Heart left ventricle (tissue), 16 donors: ENCODE measurements at places on chromosomes 4 and X. TPM values are rescaled to one million over a fixed set of nuclear protein-coding genes. Genes with fewer than 3 reads are reported as not detected.

GRCh38 chrX:16882169-16882568 is 12.0 kb upstream of the RBBP7 start:
- H3K4me3 ChIP-seq = peak overlapping the region; percentile 61
- peaks cover 4% of the 10 kb centered on the region for H3K4me1 ChIP-seq
- no peaks in the 10 kb centered on the region for H3K36me3 ChIP-seq
- DNase-seq = no peak

Gene SLC34A2
- total RNA-seq = not detected

GRCh38 chr4:143026459-143027170 is 158.1 kb upstream of the USP38 start:
- no peaks in the 10 kb centered on the region for H3K4me1 ChIP-seq
- no peaks in the 10 kb centered on the region for H3K27me3 ChIP-seq
- no peaks in the 10 kb centered on the region for H3K36me3 ChIP-seq
- H3K27ac ChIP-seq = no peak overlapping the region
- no peak overlapping the region for H3K4me3 ChIP-seq

GRCh38 chr4:145341381-145341780 is 140.3 kb upstream of the SMAD1 start:
- no peaks in the 10 kb centered on the region for H3K27me3 ChIP-seq
- no peak overlapping the region for H3K4me3 ChIP-seq
- H3K27ac ChIP-seq = no peak overlapping the region
- H3K36me3 ChIP-seq = no peaks in the 10 kb centered on the region

Gene F11
- total RNA-seq = not detected

DNA sequence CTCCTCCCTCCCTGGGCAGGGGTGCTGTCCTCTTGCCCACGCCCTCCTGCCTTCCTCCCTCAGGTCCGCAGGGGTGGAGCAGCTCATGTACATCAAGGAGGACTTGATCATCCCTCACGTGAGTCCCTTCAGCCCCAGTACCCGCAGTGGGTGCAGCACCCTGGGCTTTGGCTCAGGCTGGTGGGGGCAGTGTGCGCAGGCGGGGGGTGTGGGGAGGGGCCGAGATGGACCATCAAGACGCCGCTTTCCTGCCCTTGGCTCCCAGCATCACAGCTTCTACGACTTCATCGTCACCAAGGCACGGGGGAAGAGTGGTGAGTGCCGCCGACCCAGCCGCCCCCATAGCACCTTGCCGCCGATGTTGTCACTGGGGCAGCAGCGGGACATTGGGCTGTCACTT is 5.7 kb downstream of the FAM50A start:
- H3K4me3 ChIP-seq = no peak overlapping the region
- no peak for DNase-seq
- no peaks in the 10 kb centered on the region for H3K27me3 ChIP-seq
- no peaks in the 10 kb centered on the region for H3K4me1 ChIP-seq

DNA sequence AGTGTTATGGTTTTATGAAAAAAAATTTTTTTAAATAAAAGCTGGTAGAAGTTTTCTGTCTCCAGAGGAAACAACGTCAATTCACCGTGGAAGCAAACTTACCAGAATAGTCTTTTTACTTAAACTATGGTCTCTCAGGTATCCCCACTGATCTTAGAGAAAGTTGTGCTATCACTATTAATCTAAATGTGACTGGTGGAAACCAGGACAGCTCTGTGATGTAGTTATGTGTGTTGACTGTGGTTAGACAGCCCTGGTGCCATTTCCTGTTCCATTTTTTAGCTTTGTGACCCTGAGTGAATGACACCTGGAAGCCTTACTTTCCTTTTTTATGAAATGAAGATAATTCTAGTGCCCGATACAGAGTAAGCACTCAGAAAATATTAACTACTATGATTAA is 111.8 kb upstream of the HUWE1 start:
- no peak overlapping the region for H3K27ac ChIP-seq
- DNase-seq = no peak
- no peak overlapping the region for H3K4me3 ChIP-seq
- H3K27me3 ChIP-seq = no peaks in the 10 kb centered on the region
- H3K4me1 ChIP-seq = no peaks in the 10 kb centered on the region
- no peaks in the 10 kb centered on the region for H3K36me3 ChIP-seq

Gene CUL4B
- 23.0 TPM for total RNA-seq

DNA sequence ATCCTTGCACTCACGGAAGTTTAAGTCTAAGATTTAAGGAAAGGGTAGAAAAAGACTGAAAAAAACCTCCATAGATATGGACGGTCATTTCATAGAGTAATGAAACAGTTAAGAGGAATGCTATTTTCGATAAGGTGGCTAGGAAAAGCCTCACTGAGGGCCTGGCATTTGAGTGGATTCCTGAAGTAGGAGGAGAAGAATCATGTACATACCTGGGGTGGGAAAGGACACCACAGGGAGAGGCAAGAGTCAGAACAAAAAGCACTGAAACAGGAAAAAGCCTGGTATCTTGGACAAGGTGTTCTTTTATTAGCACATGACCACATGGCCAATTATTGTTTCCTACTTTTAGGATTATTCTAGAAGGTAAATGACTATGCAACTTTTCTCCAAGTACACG is 547.2 kb upstream of the DIPK2B start:
- H3K36me3 ChIP-seq = peaks cover 19% of the 10 kb centered on the region
- no peaks in the 10 kb centered on the region for H3K27me3 ChIP-seq

Gene RS1
- not detected for total RNA-seq

GRCh38 chrX:14095702-14096101 is 66.0 kb upstream of the GEMIN8 start:
- no peak overlapping the region for H3K4me3 ChIP-seq
- no peaks in the 10 kb centered on the region for H3K4me1 ChIP-seq
- no peak overlapping the region for H3K27ac ChIP-seq
- H3K36me3 ChIP-seq = no peaks in the 10 kb centered on the region
- no peak for DNase-seq
- H3K27me3 ChIP-seq = no peaks in the 10 kb centered on the region

DNA sequence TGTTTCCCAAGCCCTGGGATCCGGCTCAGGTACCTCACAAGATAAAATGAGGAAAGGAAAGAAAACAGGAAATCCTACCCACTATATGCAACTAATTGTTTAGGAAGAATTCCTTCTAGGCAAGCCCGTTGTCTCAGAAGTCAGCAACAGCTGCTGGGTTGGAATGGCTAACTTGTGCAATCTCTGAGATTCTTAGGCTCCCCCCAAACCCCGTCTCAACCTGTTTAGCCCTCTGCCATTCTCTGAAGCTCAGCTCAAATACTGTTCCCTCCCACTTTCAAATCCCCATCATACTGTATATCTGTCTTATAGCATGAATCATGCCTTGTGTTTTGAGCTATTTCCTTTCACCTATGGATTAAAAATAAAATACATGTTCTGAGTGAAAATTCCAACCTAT is 28.9 kb downstream of the STARD8 start:
- peaks cover 17% of the 10 kb centered on the region for H3K4me1 ChIP-seq
- no peak for DNase-seq
- H3K27ac ChIP-seq = no peak overlapping the region
- H3K27me3 ChIP-seq = peaks cover 3% of the 10 kb centered on the region
- H3K4me3 ChIP-seq = no peak overlapping the region

DNA sequence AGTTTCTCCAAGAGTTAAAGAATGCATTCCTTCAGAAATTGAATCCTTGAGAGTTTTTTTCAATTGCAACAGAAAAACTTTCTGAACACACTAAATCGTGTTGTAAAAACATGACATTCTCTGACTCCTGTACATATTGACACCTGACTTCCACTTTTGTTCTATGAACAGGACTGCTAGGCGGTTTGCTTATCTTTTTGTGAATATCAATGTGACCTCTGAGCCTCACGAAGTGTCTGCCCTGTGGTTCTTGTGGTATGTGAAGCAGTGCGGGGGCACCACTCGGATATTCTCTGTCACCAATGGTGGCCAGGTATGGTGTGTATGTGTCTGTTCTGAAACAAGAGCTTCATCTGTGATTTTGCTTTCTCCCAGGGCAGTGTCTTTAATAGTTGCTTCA is 71.9 kb downstream of the MAOA start:
- H3K4me1 ChIP-seq = no peaks in the 10 kb centered on the region
- H3K27me3 ChIP-seq = no peaks in the 10 kb centered on the region
- H3K36me3 ChIP-seq = peaks cover 4% of the 10 kb centered on the region
- H3K27ac ChIP-seq = no peak overlapping the region
- no peak overlapping the region for H3K4me3 ChIP-seq

- DNase-seq = peak; percentile 52
- no peaks in the 10 kb centered on the region for H3K4me1 ChIP-seq
- no peaks in the 10 kb centered on the region for H3K27me3 ChIP-seq
- no peaks in the 10 kb centered on the region for H3K36me3 ChIP-seq
These were observed 76.1 kb downstream of the HMGB2 start for GRCh38 chr4:173257732-173258717.

DNA sequence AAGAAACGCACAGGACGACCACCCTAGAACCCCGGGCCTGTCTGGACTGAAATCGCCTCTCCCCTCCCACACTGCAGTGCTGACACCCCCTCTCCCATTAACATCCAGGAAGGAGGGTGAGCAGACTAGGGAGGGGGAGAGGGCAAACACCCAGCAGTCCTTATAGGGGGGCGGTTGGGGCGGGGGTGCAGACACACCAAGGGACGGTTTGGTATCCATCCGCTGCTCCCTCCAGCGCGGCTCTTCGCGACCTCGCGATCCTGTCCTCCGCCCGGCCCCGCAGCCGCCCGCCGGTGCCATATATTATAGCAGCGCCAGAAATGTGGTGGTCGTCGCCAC is 411 bp upstream of the GPRASP1 start:
- H3K4me3 ChIP-seq = peak overlapping the region; percentile 69
- no peak overlapping the region for H3K27ac ChIP-seq
- H3K27me3 ChIP-seq = no peaks in the 10 kb centered on the region
- peaks cover 5% of the 10 kb centered on the region for H3K36me3 ChIP-seq

GRCh38 chrX:118347131-118347530 is 1.2 kb downstream of the WDR44 start:
- peak overlapping the region; percentile 93 for H3K27ac ChIP-seq
- peak overlapping the region; percentile 56 for H3K4me3 ChIP-seq
- H3K36me3 ChIP-seq = no peaks in the 10 kb centered on the region
- H3K4me1 ChIP-seq = peaks cover 12% of the 10 kb centered on the region
- no peak for DNase-seq

GRCh38 chr4:183097231-183098018 is 1.6 kb upstream of the WWC2 start:
- H3K27ac ChIP-seq = peak overlapping the region; percentile 99
- peak; percentile 19 for DNase-seq
- H3K4me1 ChIP-seq = peaks cover 33% of the 10 kb centered on the region
- H3K4me3 ChIP-seq = peak overlapping the region; percentile 87

Gene RNF212
- 0.35 TPM for total RNA-seq

Gene PDCL2
- total RNA-seq = not detected

DNA sequence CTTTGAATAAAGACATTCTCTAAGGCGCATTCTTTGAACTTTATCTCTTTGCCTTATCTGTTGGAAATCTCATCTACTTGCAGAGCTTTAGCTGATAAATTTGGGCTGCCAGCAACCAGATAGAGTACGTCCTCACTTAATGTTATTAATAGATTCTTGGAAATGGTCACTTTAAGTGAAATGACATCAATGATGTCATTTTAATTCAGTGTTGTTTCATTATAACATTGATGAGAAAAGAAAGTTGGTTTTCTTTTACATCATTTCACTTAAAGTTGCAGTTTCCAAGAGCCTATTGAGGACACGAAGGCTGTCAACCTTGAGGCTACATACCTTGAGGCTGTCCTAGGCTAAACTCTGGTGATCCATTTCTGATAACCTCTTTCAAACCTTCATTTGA is 9.3 kb downstream of the TMEM165 start:
- no peaks in the 10 kb centered on the region for H3K27me3 ChIP-seq
- DNase-seq = no peak
- no peak overlapping the region for H3K27ac ChIP-seq
- peaks cover 15% of the 10 kb centered on the region for H3K4me1 ChIP-seq
- no peak overlapping the region for H3K4me3 ChIP-seq
- H3K36me3 ChIP-seq = peaks cover 80% of the 10 kb centered on the region

DNA sequence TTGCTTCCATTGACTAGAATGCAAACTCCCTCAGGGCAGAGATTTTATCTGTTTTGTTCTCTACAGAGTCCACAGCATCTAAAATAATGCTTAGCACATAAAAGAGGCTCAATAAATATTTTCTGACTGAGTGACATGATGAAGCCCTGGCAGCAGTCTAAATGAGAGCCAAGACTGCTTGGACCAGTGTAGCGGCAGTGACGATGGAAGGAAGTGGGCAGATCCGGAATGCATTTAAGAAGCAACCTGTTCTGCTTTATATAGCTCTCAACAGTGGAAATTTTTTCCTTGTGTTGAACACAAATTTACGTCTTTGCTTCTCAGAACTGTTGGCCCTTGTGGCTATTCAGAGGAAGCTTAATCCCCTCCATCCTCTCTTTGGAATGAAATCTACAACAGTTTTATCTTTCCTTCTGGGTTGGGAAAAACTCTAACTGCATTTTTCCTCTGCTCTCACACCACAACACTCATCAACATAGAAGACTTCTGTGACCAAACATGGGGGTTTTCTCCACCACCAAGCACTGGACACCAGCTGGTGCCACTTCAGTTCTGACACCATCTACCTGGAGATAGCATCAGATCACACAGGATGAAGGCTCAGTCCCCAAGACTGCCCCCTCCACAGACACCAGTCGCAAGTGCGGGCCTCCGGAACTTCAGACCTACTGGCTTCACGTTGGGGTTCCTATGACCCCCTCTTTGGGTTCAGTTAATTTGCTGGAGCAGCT is 7.0 kb upstream of the BEND4 start:
- no peak overlapping the region for H3K4me3 ChIP-seq
- H3K36me3 ChIP-seq = no peaks in the 10 kb centered on the region
- H3K4me1 ChIP-seq = no peaks in the 10 kb centered on the region
- no peak for DNase-seq

GRCh38 chr4:147012059-147012707 is 66.5 kb upstream of the TTC29 start:
- no peaks in the 10 kb centered on the region for H3K4me1 ChIP-seq
- H3K27me3 ChIP-seq = no peaks in the 10 kb centered on the region
- H3K27ac ChIP-seq = no peak overlapping the region
- DNase-seq = no peak

GRCh38 chrX:46796574-46797191 is 37.8 kb upstream of the SLC9A7 start:
- peaks cover 5% of the 10 kb centered on the region for H3K27me3 ChIP-seq
- no peak overlapping the region for H3K4me3 ChIP-seq
- no peaks in the 10 kb centered on the region for H3K36me3 ChIP-seq
- no peak overlapping the region for H3K27ac ChIP-seq
- no peaks in the 10 kb centered on the region for H3K4me1 ChIP-seq

DNA sequence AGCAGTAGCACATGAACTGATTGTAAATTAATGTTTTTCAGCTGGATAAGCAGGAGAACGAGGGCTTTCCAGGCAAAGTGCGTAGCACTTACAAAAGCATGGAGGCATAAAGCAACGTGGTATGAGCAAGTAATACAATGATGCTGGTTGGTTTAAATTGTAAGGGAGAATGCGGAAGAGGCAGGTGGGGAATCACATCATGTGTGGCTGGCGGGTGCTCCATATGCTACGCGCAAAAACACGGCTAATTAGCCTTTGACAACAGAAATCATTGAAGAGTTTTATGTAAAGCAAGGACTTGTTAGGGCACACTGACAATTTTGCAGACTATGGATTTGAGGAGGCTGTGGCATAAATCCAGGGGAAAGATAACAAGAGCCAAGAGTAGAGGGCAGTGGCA is 14.6 kb downstream of the SYTL4 start:
- no peaks in the 10 kb centered on the region for H3K27me3 ChIP-seq
- H3K4me3 ChIP-seq = no peak overlapping the region
- DNase-seq = no peak
- H3K36me3 ChIP-seq = no peaks in the 10 kb centered on the region

Gene ERCC6L
- not detected for total RNA-seq

- no peak overlapping the region for H3K27ac ChIP-seq
- no peak for DNase-seq
- no peaks in the 10 kb centered on the region for H3K27me3 ChIP-seq
- no peaks in the 10 kb centered on the region for H3K36me3 ChIP-seq
- H3K4me1 ChIP-seq = no peaks in the 10 kb centered on the region
- no peak overlapping the region for H3K4me3 ChIP-seq
These were observed 29.9 kb upstream of the CXXC4 start for GRCh38 chr4:104524591-104524990.
